Right hindlimb (tissue), 1 donor: ENCODE measurements at places on chromosomes 3 and 15.

DNA sequence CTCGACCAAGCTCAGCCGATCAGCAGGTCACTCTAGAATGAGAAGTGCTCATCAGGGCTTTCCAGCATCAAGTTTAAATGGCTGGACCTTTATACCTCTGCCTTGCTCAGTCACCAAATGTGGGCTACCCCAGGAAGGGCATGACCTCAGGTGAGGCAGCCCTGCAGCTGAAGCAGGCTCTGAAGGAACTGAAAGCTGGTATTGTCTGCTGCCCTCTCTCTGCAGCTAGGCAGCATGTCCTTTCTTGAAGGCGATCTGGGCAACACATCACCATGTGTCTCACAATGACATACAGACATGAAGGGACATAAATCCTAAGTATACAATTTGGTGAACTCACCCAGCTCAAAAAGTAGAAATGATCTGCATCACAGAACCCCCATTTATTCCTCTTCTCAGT is 38.7 kb upstream of the ARID3B start:
- DNase-seq, result no peak

- DNase-seq, result peak; percentile 29
Measured at GRCh38 chr3:196740481-196741248, 1.0 kb downstream of the PAK2 start.

DNA sequence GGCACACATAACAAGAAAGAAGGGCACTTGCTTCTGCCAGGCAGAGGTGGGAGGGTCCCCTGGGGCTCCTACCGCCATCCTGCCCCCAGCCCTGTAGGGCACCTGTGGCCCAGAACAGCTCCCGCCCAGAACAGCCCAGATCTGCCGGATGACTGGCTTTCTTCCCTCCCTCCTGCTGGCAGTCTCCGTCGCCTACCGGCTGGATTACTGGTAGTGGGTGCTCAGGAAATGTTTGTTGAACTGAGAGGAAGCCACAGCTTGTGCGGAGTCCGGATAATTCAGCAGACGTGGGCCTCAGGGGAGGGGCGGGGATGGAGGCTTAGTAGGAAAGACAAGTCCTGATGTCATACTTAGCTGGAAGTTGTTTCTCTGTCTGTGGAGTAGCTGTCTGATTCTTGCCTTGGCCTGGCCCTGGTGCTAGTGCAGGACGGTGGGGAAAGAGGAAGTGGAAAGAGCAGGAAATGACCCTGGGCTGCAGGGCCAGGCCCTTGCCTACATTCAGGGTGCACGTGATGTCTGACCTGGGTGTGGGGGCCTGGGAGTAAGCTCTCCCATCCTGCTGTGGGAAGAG is 6.7 kb downstream of the CCDC9B start:
- DNase-seq, result peak; percentile 82

GRCh38 chr3:61226166-61226686 is 25.0 kb downstream of the FHIT start:
- no peak for DNase-seq

DNA sequence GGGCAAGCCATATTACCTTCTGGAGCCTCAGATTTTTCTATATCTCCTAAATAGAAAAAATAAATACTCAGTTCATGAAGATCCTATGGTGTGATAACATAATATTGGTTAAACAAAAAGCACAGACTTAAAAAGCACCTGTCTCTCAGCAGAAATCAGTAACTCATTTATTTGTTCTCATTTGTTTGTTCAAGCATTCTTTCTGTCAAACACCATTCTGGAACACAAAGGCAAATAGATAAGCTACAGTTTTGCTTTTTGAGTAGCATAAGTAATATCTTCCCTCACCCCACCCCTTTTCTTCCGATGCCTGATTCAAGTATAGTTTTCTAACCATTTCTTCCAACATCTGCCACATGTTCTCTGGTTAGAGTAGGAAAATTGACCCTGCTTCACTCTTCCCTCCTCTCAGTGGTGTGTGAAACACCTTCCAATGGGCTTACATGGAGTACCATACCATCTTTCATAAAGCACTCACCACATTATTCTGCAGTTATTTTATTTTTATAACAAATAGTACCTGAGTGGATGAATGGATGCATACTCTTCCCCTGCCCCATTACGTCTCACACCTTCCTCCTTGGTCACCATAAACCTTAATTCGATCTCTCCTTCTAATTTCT is 8.4 kb upstream of the IL1RAP start:
- no peak for DNase-seq

DNA sequence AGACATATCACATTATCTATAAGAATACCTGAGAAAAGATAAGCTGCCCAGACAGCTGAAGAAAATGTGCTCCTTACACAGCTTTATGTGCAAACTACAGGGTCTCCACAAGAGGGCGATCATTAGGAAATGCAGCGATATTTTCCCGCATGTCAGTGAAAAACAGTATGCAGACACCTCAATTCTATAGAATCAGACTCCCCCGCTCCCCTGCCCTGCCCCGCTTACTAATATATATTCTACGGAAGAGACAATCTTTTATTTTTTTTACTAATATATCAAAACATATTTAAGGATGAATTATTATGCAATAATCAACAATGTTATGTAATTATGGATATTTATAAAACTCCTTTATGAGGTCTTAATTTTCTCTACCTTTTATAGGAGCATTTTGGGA is 681.3 kb downstream of the ROBO1 start:
- DNase-seq, result peak; percentile 61

GRCh38 chr3:126170073-126170777 is 10.2 kb downstream of the ALDH1L1 start:
- DNase-seq, result no peak

- no peak for DNase-seq
Measured at GRCh38 chr15:51111061-51111460, 16.4 kb upstream of the TNFAIP8L3 start.

DNA sequence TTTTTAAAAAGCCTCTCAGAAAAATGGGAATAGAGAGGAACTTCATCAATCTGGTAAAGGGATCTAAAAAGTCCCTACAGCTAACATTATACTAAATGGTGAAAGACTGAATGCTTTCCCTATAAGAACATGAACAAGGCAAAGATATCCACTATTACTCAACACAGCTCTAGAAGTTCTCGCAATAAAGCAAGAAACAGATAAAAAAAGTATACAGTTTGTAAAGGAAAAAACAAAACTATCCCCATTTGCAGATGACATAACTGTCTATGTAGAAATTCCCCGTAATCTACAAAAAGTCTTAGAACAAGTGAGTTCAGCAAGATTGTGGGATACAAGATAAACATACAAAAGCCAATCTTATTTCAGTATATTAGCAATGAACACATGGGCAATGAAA is 15.4 kb downstream of the EDC3 start:
- DNase-seq, result no peak
